ENCODE measurements at places on chromosomes 5 and 9. TPM values are rescaled to one million over a fixed set of nuclear protein-coding genes. Genes with fewer than 3 reads are reported as not detected.

DNA sequence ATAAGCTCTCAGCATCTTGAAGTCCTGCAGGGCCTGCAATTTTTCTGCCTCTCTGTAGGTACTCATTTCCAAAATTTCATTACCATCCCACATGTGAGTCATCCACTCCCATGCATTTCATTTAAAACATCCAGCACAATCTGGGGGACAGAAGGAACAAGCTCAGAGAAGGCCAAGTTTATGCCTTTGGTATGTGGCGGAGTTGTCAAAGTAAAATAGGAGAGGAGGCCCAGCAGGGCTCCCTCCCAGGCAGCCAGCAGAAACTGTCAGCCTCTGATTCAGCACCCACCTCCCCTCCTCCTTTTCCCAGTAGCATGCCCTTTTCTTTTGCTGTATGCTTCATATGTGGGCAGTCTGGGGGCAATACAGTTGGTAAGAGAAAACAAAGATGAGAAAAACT, 126.4 kb upstream of the ZNF366 start:
- no peak for DNase-seq

DNA sequence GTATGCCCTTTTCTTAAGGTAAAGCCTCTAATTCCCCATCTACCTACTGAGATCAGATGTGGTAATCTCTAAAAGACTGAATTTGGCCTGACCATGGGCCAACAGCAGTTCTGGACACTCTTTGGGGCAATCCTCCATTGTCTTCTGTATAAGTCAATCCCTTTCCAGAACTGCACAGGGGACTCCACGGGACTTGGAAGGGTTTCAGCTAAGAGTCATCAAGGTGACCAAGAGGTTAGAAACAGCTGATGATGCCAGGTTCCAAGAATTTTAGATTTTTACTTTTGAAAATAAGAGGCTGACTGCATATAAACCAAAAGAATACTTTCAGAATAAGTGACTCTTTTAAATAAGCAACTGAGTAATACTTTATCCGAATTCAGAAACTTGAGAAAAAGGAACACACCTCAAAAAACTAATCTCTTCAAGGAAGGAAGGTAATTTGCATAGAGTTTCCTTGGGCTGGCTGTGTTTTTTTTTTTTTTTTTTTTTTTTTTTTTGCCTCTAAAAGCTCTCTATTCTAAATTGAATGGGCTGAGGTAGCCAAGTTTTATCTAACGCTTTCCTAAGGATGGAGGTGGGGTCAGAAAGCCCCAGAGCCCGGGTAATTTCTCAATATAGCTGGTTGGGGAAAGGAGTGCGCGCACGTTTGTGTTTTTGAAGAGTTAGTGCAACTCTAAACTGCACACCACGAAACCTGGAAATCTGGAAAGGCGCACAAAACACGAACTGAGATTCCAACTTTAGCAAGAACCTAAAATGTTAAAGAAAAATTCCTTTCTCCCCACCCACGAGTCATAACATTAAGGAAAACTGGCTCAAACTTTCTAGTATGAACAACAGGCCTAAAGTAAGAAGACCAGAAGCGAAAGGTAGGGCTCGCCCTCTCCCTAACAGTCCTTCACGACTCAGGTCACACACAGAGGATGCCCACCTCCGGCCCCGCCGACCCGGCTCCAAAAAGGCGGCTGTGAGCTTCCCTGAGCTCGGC, 1.3 kb downstream of the VCP start:
- DNase-seq = no peak

DNA sequence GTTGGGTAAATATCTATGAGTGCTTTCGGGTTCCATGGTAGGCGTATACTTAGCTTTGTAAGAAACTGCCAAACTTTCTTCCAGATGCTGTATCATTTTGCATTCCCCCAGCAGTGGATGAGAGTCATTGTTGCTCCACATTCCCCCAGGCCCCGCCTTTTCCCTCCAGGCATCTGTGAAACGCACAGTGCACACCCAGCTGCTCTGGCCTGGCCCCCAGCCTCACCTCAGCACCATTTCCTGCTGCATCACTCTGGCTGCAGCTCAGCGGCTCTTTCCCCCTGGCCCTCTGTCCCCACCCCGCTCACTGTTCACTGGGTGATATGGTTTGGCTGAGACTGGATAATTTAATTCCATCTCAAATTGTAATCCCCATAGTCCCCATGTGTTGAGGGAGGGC, 76.6 kb upstream of the SPTLC1 start:
- DNase-seq = no peak

GRCh38 chr5:175281257-175281656, 162.7 kb downstream of the DRD1 start:
- DNase-seq = no peak

GRCh38 chr5:121053055-121053985, 589.2 kb downstream of the PRR16 start:
- no peak for DNase-seq

DNA sequence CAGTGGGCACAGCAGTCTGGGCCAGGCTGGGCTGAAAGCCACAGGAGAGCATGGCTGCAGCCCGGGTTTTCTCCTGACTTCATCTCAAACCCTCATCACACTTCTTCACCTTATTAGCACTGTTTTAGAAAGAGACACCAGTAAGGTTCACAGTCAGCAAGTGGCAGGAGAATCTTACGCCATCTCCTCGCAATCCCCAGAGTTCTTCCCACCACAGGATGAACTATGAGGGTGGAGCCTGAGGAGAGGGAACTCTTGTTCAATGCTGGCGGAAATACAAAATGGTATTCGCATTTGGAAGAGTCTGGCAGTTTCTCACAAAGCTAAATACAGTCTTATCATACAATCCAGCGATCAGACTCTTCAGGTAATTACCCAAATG, 14.7 kb downstream of the BICD2 start:
- DNase-seq = no peak

DNA sequence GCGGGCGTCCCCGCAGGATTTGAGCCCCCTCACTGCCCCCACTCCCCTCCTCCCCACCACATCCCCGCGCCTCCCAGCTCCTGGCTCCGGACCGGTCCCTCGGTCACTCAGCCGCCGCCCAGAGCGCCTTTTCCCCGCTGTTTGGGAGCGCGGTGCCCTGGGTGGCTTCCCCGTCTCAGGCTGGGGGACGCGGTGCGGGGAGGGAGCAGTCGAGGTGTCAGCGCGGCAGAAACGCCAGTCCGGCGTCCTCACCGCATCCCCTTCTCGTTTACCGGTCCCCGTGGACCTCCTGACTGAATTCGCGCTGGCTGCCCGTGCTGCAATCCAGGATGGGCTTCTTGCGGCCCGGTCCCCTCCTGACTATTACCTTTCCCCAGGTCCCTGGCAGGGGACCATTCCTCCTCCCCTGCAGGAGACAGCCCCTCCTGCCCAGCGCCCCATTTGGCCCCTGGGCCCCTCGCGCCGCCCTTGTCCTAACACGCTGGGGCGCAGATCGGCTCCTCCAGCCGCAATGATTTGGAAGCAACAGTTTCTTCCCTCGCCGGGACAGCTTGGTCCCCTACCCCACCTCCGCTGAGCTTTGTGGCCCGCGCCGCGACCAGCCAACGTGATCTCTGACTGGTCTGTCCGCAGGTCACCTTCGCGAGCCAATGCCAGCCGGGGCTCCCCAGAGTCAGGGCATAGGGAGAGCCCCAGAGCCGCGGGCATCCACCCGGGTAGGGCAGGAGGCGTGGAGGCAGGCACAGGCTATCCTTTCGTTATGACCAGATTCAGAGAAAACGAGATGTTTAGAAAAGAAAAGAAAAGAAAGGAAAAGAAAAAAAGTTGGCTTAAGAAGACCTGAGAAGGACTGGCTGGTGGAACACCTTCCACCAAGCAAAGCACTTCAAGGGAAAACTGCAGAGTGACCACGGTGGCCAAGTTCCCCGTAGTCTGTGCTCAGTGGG, 1.2 kb downstream of the ANKRD33B start:
- DNase-seq = no peak

DNA sequence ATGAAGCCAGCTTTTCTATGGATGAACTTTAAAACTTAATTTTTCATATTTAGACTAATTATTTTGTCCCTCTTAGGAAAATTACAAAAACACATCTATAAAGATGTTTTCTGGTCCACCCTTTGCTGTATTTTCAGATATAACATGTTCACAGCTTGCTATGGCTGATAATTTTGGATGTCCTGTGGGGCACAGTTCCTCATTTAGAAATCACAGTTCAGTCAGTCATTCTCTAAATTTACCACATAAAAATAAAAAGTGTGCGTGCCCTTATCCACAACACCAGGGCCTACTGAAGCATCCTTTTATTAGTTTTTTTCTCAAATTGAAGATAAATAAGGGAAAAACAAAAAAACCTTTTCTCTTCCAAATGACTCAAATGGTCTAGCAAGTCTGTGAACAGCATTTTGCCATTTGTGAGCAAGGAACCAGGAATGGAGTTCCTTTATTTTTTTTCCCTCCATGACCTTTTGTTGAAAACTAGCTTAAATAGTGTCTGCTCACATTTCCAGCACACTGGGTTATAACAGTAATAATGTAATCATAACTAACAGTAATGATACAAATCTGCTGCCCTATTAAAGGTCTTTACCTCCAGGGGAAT, 87.1 kb downstream of the CEMIP2 start:
- no peak for DNase-seq

GRCh38 chr5:929596-929995, 36.9 kb downstream of the TRIP13 start:
- DNase-seq = no peak

DNA sequence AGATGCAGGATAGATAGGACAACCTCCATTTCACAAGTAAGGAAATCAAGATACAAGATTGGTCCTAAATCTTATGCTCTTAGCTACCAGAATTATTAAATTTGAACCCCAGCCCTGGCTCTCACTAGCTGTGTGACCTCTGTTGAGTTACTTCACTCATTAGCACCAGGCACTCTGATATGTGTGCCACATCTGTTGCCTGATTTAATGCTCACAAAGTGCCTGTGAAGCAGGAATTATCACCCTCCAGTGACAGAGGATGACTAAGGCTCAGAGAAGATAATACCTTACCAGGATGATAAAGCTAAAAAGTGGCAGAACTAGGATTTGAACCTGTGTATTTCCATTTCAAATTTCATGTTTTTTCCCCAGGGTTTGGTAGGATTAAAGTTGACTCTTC, 110.0 kb downstream of the PLPPR1 start:
- no peak for DNase-seq

Gene ZNF484
- total RNA-seq = 16.1 TPM

Gene RANBP17
- total RNA-seq = 6.9 TPM

Gene GPR151
- not detected for total RNA-seq

Gene IFNB1
- total RNA-seq = not detected

Gene STPG3
- total RNA-seq = not detected

Gene IL4
- total RNA-seq = not detected

Data from pulmonary artery endothelial cell (primary cell).